Activated T-cell treated with anti-CD3 and anti-CD28 coated beads, Interleukin-2, amount 50 U/mL, for 72 hours (primary cell): ENCODE measurements at places on chromosomes 4 and X. TPM values are rescaled to one million over a fixed set of nuclear protein-coding genes. Genes with fewer than 3 reads are reported as not detected.

TRAM1L1 gene
- not detected for total RNA-seq

MAGEB10 gene
- not detected for total RNA-seq

RPA4 gene
- total RNA-seq, result 0.86 TPM

DNA sequence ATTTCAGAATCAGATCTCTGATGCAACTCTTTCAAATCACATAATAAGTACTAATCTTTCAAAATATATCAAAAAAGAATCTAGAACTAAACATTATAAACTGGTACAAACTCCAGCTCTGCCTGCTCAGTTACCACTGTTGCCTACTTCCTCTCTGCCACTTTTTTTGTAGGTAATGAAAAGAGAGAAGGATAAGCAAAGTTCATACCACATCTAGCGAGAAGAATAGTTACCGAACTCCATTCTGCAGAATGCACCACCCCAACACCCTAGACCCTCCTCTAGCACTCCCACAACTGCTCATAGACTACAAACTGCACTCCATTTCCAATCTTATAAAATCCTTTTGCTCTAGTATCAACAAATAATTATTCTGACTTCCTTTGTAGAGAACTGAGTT is 19.7 kb upstream of the LRBA start:
- DNase-seq, result no peak
- peaks cover 42% of the 10 kb centered on the region for H3K4me1 ChIP-seq
- H3K27me3 ChIP-seq, result no peaks in the 10 kb centered on the region

DNA sequence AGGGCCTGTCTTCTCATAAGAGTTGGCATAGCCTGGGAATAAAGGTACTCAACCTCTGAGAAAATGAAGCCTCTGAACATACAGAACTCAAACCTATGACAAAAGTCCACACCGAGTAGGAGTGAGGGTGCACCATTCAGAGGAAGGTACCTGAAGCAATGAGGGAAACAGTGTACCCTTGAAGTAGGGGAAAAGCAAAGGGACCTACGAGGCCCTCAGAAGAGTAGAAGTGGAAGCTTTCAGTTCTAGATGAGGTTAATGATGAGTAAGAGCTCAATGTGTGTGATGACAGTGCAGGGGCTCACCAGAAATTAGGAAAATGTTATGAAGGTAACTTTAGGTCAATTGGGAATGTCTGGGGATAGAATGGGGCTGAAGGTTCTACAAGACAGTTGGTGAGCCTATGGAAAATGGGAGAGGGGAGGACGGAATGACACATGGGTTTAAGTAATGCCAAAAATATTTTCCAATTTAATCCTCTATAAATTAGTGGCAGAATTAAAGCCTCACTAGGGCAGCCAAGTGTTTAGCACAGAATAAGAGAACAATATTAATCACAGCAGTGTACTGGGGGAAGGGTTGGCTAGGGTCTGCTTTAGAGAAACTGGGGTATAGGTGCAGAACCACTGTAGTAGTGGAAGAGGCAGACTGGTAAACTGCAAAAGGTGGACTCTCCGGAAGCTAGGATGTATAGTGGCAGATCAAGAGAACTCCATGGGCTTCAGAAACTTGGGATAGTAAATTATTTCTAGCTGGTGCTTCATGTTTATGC is 39.8 kb downstream of the RAB33A start:
- DNase-seq, result peak; percentile 11
- H3K36me3 ChIP-seq, result peaks cover 14% of the 10 kb centered on the region

DNA sequence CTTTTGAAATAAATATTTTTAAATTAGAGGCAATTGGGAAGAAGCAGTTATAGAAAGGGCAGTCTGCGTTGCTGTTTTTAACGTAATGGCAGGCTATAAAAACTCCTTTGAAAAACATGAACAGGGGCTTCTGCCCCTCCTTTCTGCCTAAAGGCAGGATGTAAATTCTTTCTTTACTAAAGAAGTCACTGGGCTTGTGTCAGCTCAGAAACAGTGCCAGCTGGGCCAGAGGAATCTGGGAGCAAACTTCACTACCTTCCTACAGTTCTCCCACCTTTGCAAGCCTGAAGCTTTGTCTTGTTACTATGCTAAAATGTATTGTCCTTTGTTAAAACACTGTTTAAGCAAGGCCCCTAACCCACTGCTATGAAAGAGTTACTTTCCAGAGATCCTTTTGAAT is 1664.8 kb downstream of the RPA4 start:
- H3K27ac ChIP-seq, result no peak overlapping the region
- no peaks in the 10 kb centered on the region for H3K4me1 ChIP-seq
- H3K4me3 ChIP-seq, result no peak overlapping the region
- H3K27me3 ChIP-seq, result peaks cover 13% of the 10 kb centered on the region
- H3K36me3 ChIP-seq, result no peaks in the 10 kb centered on the region

GRCh38 chrX:132216806-132217202 is 2.4 kb downstream of the RAP2C start:
- H3K27ac ChIP-seq, result peak overlapping the region; percentile 98
- DNase-seq, result peak; percentile 26
- H3K4me3 ChIP-seq, result peak overlapping the region; percentile 92
- peaks cover 26% of the 10 kb centered on the region for H3K27me3 ChIP-seq
- H3K4me1 ChIP-seq, result peaks cover 34% of the 10 kb centered on the region
- peaks cover 20% of the 10 kb centered on the region for H3K36me3 ChIP-seq

DNA sequence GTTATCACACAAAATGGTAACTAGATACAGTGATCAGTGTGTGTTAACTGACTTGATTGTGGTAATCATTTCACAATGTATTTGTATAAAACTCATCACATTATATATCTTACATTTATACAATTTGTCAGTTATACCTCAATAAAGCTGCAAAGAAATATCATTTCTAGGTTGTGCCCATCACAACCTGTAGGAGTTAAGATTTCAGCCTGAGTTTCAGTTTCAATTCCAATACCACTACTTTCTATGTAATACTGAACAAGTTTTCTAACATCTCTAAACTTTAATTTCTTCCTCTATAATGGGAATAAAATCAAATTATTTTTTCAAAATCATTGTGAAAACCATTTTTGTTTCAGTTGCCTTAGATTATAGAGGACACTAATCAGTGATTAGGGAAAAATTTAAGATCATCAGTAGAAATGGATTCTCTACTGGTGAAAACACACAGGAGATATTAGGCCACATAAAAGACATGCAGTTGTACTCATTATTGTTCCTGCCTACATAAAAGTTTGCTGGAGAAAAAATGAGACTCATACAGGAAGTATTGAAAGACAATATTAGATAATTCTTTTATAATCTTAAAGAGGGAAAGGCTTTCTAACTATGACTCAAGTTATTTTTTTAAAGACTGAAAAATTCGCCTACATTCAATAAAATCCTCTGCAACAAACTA is 18.4 kb upstream of the TBC1D1 start:
- no peaks in the 10 kb centered on the region for H3K27me3 ChIP-seq
- H3K27ac ChIP-seq, result no peak overlapping the region
- DNase-seq, result no peak

DNA sequence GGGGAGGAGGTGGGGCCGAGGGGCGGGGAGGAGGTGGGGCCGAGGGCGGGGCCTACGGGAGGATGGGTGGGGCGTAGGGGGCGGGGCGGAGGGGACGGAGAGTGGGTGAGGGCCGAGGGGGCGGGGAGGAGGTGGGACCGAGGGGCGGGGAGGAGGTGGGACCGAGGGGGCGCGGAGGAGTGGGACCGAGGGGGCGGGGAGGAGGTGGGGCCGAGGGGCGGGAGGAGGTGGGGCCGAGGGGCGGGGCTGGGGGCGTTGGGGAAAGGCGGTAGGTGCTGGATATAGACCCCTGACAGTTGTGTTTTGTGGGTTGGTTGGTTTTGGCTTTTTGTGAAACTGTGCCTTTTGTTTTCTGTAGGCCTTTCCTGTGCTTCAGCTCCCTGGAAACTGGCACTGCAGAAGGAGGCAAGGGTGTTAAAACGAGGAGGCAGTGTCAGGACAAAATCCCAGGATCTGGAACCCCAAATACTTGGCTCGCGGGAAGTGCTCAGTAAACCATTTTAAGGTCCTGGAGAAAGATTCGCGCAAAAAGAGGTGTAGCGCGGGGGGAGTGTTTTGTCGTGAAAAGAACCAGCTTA is 580 bp upstream of the MMGT1 start:
- no peaks in the 10 kb centered on the region for H3K36me3 ChIP-seq
- H3K4me1 ChIP-seq, result peaks cover 17% of the 10 kb centered on the region
- peaks cover 40% of the 10 kb centered on the region for H3K27me3 ChIP-seq
- H3K4me3 ChIP-seq, result peak overlapping the region; percentile 85
- DNase-seq, result peak; percentile 57

DNA sequence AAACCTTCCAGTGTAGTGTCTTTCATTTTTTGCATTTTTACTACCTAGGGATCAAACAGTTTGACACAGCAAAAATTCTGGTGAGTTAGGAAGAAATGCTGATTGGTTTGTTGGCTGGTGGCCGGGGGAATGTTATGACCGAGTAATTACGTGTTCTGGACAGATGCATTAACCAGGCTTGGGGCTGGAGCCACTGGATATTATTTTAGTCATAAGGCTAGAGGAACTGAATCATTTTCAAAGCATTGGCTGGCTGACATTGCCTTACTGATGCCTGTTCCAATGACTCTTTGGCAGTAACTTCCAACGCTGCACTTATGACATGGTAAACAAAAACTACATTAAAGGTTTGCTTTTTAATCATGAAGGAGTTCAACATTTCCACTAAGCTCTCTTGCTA is 84.6 kb downstream of the FBXO8 start:
- no peak for DNase-seq
- H3K36me3 ChIP-seq, result no peaks in the 10 kb centered on the region
- no peaks in the 10 kb centered on the region for H3K4me1 ChIP-seq
- H3K27me3 ChIP-seq, result peaks cover 26% of the 10 kb centered on the region
- no peak overlapping the region for H3K4me3 ChIP-seq

DNA sequence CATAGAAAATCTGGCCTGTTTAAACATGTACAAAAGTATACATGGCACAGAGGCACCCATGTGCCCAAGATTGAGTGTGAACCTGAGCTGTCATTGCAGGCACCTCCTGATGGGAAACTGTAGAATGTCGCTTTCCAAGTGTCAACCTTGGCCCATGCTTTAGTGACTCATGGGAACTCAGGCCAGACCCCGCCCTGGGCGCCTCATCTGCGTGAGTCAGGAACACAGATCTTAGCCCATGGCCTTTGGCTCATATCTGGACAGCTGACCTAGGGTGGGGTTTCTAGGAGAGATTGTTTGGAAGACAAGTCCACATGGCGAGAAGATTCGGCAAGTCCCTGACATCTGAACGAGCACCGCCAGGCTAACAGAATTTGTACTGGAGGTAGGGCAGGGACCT is 50.0 kb downstream of the CYTL1 start:
- H3K27me3 ChIP-seq, result peaks cover 20% of the 10 kb centered on the region
- H3K4me3 ChIP-seq, result no peak overlapping the region
- no peaks in the 10 kb centered on the region for H3K4me1 ChIP-seq

DNA sequence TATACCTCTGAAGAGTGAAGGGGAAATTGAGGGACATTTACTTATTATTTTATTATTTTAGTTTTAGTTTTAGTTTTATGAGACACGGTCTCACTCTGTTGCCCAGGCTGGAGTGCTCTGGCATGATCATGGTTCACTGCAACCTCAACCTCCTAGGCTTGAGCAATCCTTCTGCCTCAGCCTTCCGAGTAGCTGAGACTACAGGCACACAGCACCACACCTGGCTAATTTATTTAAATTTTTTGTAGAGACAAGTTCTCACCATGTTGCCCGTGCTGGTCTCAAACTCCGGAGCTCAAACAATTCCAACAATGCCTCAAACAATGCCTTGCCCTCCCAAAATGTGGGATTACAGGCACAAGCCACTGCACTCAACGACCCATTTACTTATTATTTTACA is 68.4 kb upstream of the BMP2K start:
- no peak overlapping the region for H3K27ac ChIP-seq
- no peaks in the 10 kb centered on the region for H3K27me3 ChIP-seq
- H3K36me3 ChIP-seq, result no peaks in the 10 kb centered on the region
- no peak for DNase-seq
- H3K4me3 ChIP-seq, result no peak overlapping the region

- no peaks in the 10 kb centered on the region for H3K4me1 ChIP-seq
- no peaks in the 10 kb centered on the region for H3K36me3 ChIP-seq
- no peak overlapping the region for H3K27ac ChIP-seq
- DNase-seq, result no peak
- H3K27me3 ChIP-seq, result no peaks in the 10 kb centered on the region
Observed at GRCh38 chr4:138680256-138680655, 335.3 kb upstream of the NOCT start.

GRCh38 chrX:50697691-50698090 is 116.3 kb downstream of the SHROOM4 start:
- peaks cover 64% of the 10 kb centered on the region for H3K27me3 ChIP-seq
- H3K36me3 ChIP-seq, result no peaks in the 10 kb centered on the region
- no peak for DNase-seq
- no peak overlapping the region for H3K27ac ChIP-seq
- no peak overlapping the region for H3K4me3 ChIP-seq
- H3K4me1 ChIP-seq, result no peaks in the 10 kb centered on the region

DNA sequence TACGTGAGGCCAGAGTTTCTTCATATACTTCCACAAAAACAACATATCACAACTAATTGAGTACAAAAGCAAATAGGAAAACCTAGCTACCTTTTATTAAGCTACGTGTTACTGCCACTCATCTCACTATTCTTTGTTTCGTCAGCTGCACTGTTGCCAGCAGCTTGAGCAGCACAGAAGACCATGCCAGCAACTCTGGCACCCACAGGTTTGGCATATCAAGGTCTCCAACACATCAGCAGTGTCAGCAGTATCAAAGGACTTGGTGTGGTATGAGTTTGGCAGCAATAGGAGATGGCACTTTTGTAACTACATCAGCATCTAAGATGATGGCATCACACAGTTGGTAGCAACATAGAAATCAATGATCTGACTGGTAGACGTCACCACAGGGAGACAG is 30.7 kb downstream of the CDKL2 start:
- no peaks in the 10 kb centered on the region for H3K27me3 ChIP-seq
- H3K27ac ChIP-seq, result no peak overlapping the region
- no peak overlapping the region for H3K4me3 ChIP-seq

GRCh38 chr4:78660559-78660958 is 109.0 kb downstream of the ANXA3 start:
- peaks cover 52% of the 10 kb centered on the region for H3K4me1 ChIP-seq
- no peak overlapping the region for H3K27ac ChIP-seq

DNA sequence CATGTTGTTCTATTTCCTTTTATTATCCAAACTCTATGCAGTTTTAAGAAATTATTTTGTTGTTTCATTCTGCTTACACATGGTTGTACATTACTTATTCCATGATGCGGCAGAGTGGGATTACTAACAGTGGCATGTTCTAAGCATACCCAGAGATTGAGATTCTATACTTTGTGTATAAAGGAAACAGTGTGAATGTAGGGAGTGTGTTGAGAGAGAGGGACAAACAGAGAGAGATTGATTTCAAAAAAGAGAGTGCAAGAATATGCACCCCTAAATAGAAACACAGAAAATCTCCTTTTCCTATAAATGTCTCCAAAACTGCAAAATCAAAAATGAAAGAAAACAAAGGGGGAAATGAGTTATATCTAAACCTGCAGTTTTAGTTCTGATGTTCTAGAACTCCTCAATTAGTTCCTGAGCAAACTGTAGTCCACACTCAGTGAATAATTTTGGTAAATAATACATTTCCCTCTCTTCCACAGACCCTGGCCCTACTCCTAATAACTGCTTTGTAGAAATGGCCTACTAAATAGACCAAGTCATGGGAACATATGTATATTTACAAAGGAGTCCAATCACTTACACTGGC is 31.0 kb downstream of the SLC9B1 start:
- no peak for DNase-seq
- peaks cover 21% of the 10 kb centered on the region for H3K4me1 ChIP-seq
- peak overlapping the region; percentile 76 for H3K27ac ChIP-seq
- no peaks in the 10 kb centered on the region for H3K27me3 ChIP-seq
- peaks cover 6% of the 10 kb centered on the region for H3K36me3 ChIP-seq
- H3K4me3 ChIP-seq, result peak overlapping the region; percentile 63
